ENCODE measurements at places on chromosomes 3 and 15.

DNA sequence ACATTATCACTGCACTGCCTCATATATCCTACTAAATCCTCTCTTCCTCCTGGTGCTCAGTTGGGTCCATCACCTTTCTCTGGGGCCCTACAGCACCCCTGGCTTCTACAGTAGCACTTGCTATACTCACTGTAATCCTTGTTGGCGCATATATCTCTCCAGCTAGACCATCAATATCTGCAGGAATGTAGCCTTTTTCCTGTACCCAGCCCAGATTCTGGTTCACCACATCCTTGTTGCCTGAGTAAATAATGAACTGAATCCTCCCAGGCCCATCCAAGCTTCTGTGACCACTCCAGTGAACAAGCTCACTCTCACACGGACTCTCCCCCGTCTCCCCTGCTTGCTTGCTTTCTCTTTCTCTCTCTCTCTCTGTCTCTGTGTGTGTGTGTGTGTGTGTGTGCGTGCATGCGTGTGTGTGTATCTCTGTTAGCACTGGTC, 62.5 kb upstream of the LIPC start:
- DNase-seq, result no peak

- peak; percentile 17 for DNase-seq
Measured at GRCh38 chr15:55789066-55789660, 46.2 kb upstream of the PRTG start.

GRCh38 chr15:58748852-58749531, 515 bp downstream of the ADAM10 start:
- peak; percentile 33 for DNase-seq

GRCh38 chr3:70557976-70558375, 245.5 kb upstream of the MDFIC2 start:
- no peak for DNase-seq

GRCh38 chr3:182979674-182980191, 605 bp downstream of the DCUN1D1 start:
- DNase-seq, result no peak

DNA sequence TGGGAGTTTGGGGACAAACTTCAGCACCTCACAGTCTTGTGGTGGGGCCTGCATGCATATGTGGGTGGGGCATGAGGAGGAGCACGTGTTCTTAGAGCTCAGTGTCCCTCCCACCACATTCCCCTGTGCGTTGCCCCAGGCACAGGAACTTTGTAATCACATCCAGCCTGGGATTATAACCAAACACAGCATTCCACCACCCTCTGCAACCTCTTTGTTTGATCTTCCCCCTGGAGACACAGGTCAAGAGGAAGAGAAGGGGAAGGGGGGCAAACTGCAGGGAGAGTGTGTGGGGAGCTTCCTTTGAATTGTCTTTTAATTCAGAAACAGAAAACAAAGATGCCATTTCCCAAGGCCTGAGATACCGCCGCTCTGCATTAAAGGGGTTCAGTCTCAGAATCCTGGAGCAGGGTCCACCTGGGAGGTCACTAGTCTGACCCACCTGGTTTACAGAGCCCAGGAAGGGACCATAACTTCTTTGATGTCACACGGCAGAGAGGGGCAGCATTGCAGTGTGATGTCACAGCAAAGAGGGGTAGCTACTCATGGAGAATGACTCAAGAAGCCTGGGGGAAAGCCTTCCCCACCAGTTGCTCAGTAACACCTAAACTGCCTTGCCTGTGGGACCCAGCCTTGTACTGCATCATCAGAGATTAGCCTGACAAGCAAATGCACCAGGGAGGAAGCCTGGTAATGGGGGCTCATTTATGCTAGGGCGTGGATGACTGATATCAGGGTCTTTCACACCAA, 106.3 kb upstream of the RNU6-1 start:
- no peak for DNase-seq

DNA sequence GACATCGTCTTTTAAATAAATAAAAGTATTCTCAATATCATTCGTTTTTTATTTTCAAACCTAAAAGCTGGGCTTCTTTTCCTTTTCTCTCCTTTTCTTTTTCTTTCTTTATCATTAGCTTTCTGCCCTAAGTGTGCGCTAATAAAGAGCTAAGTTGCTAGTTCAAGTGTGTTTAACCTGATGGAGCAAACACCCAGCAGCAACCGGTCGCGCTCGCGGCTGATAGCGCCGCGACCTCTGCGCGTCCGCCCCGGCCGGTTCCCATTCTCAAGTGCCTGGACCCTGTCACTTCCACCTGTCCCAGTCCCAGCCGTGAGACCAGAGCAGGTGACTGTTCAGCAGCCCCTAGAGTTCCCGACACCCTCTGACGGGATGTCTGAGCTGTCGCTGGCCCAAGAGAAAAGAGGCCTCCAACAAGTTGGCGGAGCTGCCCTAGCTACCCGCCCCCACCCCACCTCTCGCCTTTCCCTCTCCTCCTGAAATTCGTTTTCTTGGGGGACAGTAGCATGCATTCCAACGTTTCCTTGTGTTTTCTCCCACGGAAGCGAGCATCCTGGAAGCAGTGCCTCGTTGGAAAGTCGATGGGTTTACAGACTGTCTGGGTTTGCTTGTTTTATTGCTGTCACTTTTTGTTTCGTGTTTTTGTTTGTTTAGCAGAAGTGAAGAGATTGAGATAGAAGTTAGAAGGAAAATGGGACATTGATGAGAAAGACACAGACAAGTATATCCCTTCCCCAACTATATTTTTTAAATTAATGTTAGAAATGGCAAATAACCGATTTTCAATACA, 3.1 kb upstream of the MECOM start:
- no peak for DNase-seq

GRCh38 chr3:44827196-44827595, 34.5 kb upstream of the TMEM42 start:
- no peak for DNase-seq

DNA sequence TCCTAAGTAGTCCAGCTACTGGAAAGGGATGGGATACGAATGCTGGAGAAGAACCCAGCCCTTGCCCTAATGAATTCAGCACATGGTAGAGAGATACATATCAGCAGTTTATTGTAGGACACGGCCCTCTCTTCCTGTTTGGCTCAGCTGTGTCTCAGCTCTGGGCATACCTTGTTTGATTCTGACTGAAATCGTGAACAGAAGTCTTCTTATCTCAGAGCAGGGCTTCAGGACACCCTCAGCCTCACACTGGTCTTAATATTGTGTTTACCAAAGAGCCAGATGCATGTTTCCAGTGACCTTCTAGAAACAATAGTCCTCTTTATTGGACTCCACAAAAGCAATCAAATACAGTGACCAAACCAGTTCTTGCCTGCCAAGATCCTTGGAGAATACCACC, 54.7 kb downstream of the FAM174B start:
- DNase-seq, result no peak

DNA sequence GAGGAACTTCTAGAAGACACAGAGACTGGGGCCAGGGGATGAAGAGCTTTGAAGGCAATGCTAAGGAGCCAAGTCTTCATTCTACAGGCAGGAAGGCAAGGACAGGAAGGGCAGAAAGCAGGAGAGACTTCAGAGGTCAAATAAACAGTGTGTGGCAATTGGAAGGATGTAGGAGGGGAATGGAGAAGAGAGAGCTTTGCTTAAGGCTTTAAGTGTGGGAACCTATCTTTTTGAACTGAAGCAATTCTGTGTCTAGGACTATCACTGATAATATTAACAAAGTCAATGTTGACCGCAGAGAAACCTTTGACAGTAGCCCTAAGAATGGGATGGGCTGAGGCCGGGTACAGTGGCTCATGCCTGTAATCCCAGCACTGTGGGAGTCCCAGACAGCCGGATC, 325.0 kb downstream of the FOXP1 start:
- no peak for DNase-seq

GRCh38 chr15:85554852-85555521, 174.6 kb downstream of the AKAP13 start:
- no peak for DNase-seq

GRCh38 chr3:194379651-194380050, 10.1 kb upstream of the LRRC15 start:
- no peak for DNase-seq

DNA sequence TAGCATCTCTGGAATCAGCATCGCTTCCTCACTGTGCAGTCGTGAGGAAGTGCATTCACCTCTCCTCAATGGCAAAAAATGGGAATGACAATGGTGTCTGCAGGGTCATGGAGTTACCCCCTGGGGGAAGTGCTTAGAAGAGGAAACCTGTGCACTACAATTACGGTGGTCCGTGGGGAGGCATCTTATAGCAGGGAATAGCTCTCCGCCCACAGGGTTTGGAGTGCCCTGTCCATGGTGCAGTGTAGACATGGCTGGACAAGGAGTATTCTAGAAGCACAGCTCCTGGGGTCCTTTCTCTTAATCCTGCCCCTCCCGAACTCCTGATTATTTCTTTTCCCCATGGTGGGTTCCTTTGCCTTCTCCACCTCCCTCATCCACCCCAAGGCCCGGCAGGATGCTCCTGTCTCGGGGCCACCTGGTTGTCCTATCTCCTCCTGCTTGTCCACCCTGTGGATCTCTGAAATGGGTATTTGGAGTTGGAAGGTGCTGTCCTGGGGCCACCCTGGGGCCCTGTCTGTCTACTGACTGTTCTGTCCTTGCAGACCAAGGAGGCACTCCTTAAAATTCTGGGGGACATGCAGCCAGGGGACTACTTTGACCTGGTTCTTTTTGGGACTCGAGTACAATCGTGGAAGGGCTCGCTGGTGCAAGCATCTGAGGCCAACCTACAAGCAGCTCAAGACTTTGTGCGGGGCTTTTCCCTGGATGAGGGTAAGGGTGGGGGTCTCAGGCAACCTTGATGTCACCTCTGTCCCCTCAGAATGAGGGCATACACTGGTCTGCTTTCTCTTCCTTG, 5.2 kb downstream of the ITIH1 start:
- no peak for DNase-seq

DNA sequence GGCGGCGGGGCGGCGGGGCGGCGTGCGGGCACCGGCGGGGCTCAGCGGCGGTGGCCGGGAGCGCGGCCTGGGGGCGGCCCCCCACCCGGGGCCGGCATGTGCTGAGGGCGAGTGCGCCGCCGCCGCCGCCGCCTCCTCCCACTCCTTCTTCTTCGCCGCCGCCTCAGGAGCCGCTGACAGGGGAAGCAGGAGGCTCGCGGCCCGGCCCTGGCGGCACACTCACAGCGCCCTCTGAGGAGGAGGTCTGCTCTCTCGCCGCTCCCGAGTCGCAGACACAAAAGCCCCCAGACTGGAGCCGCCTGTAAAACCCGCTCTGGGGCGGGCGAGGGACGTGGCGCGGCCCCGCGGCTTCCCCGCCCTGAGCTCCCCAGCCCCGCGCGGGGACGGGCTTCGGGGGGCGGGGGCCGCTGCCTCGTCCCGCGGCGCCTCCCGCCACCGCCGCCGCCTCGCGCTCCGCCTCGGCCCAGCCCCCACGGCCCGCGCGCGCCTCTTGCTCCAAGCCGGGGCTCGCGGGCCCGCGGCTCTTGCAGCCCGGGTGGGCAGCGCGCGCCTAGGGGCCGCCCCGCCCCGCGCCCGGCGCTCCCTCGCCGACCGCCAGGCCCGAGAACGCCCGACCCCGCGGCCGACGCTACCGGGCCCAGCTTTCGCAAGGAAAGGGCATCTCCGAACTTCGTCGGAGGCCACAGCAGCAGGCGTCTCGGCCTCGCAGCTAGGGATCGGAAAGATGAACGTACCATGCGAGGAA, at the start of gene PYGO1:
Gene PYGO1 (minus strand): TSS at position 276 of the 745 bp plus-strand sequence. CDS start 462 bp downstream, outside the sequence.
- DNase-seq, result peak; percentile 46

DNA sequence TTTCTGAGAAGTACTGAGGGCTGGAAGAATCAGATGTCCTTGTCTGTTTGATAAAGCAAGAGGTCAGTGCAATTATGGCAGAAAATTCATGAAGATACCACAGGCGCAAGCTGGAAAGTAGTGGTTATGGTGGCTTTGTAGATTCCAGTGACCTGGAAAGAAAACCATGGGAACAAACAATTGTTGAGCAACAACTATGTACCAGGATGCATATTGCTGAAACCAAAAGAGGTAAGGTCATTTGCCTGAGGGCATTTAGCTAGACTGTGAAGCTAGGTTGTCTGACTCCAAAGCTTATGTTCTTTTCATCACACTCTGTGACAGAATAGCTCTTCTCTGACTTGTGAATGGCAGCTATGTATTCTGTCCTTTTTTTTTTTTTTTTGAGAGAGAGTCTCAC, 74.0 kb downstream of the B3GALNT1 start:
- DNase-seq, result no peak

DNA sequence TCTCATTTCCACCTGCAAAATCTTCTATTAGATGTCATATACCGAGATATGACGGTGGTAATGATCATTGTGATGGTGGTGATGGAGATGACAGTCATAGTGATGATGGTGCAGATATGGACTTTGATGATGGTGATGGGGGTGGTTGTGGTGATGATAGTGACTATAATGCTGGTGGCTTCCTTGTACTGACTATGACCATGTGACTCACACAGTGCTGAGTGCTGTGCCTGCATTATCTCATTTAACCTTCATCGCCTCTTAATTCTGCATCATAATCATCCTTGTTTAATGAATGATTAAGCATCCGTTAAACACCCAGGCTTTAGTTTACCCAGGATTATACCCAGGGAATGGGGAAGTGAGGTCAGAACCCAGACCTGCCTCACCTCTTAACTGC, 331.7 kb downstream of the FEZF2 start:
- DNase-seq, result no peak

GRCh38 chr3:79063624-79064023, 704.2 kb downstream of the ROBO1 start:
- no peak for DNase-seq

DNA sequence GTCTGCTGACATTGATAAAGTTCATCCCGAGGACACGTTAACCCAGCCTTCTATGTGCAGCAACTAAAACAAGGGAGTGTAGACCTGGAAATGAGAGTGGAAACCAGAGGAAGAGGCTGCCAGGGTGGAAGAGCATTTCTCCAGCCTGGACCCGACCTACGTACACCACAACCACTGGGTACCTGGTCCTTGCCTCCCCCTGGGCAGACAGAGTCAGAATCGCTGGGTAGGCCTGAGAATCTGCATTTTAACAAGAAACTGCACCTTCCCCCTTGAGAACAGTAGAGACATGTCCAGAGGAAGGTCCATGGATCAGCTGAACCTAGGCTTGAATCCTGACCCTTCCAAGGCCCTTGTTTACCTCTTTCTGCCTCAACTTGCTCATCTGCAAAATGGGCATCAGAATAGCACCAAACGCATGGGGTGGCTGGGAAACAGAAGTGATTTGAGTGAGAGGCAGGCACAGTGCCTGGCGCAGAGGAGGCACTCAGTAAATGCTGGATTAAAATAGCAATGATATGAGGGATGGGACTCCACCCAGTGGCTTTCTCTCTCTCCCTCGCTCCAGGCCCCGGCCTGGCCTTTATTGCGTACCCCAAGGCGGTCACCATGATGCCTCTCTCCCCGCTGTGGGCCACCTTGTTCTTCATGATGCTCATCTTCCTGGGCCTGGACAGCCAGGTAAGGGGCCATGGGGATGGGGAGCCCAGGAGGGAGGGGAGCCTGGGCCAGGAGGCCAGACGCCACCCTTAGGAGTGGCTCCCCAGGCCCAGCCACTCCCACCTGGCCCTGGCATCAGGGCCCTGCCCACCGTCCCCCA, 66.9 kb upstream of the SLC6A1 start:
- no peak for DNase-seq

- DNase-seq, result no peak
Measured at GRCh38 chr3:72678867-72679266, 169.4 kb downstream of the SHQ1 start.

DNA sequence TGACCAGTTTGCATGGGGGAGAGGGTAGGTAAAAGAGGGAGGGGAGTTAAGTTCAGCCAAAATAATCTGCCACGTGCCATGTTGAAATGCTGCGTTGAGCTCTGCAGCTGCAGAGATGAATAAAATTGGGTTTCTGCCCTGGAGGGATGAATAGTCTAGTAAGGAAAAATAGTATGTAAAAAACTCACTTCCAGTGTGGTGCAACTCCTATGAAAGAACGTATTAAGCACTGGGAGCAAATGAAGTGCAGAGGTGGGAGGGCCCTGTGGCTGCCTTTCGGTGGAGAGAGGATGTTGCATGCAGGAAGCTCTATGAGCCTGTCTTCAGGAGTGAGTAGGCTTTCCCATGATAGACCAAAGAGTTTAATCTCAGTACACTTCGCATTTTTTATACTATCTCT, 8.6 kb downstream of the CEP63 start:
- no peak for DNase-seq

Data from GM12892 (cell line).